ENCODE measurements at places on chromosomes 4 and X.

GRCh38 chr4:8041172-8041571, 101.5 kb upstream of the AFAP1 start:
- no peak for DNase-seq

- no peak for DNase-seq
These were observed 10.5 kb downstream of the ZCCHC18 start for GRCh38 chrX:104122829-104123228.

GRCh38 chr4:1345903-1346780, 866 bp upstream of the UVSSA start:
- DNase-seq: peak; percentile 69

DNA sequence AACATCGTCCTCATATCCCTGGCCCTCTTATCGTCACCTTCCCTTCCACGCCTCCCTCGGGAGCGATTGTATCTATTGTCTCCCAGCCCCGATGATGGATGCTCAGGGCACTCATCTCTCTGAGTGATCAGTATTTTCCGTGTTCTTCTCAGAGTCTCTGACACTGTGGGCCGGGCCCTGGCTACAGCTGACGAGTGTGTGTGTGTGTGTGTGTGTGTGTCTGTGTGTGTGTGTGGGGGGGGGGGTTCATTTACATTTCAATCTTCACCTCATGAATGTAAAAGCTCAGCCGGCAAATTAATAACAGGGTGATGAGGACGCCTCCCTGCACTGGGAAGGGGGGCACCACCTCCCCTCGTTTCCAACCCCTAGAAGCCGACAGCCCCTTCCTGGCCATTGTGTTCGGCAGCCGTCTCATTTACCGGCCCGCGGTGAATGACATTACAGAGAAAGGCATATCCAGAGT, 159.5 kb downstream of the SHOX start:
- no peak for DNase-seq

DNA sequence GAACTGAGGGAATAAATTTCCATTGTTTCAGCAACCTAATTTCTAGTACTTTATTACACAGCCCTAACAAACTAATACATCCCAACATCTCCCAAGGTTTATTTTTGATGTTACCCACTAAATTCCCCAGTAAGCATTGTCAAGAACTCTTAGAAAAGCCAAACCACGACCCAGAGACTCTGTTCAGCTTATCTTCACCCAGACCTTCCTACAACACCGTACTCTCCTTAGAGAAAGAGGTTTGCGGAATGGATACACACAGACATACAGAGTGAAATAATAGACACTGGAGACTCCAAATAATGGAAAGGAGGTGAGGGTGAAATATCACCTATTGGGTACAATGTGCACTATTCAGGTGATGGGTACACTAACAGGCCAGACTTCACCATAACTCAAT, 75.6 kb downstream of the LRBA start:
- DNase-seq: no peak

GRCh38 chr4:116020141-116020722, 906.8 kb upstream of the NDST4 start:
- no peak for DNase-seq

- DNase-seq: peak; percentile 89
These were observed 638.5 kb upstream of the FAM241A start for GRCh38 chr4:111506706-111507105.

DNA sequence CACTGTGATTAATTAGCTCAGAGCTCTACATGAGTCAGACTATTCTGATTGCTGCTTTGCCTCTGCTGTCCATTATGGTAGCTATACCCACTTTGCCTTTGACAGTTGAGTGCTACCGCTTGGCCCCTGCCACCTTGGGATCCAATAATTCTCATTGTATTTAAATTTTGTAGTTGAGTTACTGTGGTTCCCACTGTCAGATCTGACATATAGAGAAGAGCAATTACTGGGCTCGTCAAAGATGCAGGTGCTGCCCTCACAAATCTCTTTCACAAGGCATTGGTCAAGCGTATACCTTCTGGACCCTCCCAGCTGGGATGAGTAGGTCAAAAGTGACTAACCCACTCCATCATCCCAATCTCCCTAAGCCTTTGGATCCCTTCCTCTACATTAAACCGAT, 18.3 kb upstream of the PRDM8 start:
- no peak for DNase-seq

DNA sequence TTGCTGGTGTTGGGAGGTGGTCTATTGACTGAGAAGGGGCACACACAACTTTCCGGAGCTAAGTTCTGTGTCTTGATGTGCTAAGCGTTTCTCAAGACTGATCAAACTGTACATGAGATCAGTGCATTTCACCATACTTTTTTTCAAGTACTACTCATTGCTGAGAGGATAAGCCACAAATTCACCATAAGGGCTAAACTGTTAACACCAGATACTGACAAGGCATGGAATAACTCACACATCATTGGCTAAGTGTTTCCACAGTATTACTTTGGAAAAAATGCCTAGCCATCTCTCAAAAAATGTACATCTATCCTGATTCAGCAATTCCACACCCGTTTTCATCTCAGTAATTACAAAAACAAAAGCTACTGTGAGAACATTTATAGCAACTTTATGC, 13.0 kb downstream of the RBMX start:
- peak; percentile 29 for DNase-seq

GRCh38 chrX:646228-646495, 15.6 kb downstream of the SHOX start:
- no peak for DNase-seq

DNA sequence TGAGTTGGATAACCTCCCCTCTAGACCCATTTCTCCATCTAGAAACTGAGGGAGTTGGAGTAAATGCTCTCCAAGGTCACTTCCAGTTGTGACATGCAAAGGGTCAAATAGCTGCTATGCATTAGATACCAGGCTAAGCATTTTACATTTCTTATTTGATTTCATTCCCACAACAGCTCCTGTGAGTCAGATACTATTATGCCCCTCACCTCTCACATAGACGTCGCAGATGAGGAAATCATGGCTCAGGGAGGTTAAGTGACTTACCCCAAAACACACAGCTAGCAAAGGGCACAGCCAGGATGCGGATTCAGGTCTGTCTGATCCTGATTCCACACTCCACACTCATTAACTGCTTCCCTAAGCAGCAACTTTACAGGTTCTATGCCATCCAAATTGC, 57.7 kb downstream of the PRPS1 start:
- no peak for DNase-seq

- peak; percentile 82 for DNase-seq
These were observed 16.8 kb upstream of the LAMP2 start for GRCh38 chrX:120485638-120486520.

DNA sequence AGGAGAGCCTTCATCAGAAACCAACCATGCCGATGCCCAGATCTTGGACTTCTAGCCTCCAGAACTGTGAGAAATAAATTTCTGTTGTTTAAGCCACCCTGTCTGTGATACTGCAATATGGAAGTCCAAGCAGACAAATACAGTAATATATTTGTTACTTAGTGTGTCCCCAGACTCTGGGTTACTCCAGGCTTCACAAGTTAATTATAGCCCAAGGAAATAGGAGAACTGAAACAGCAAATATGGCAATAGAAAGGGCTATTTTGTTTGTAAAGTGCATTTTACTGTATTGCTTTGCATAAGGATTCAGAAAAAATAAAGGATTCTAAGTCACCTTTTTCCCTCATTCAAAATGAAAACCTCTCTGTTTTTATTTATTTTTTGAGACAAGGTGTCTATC, 15.7 kb downstream of the TIGD4 start:
- DNase-seq: no peak

DNA sequence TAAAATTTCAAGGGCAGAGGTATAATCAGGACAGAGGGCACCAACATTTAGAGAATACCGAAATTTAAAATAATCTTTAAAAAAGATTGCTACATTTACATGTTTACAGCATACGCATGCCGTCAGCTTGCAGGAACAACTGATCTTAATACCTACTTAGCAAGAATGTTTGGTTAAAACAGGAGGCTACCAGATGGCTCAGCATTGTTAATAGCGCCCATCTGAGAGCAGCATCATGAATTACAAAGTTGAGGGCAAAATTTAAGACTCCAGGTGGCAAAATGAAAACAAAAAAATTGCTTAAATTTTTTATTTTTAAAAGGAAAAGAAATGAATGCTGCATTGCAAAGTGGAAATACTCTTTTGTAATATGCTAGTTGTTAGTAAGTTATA, 241.3 kb downstream of the C4orf33 start:
- DNase-seq: no peak

DNA sequence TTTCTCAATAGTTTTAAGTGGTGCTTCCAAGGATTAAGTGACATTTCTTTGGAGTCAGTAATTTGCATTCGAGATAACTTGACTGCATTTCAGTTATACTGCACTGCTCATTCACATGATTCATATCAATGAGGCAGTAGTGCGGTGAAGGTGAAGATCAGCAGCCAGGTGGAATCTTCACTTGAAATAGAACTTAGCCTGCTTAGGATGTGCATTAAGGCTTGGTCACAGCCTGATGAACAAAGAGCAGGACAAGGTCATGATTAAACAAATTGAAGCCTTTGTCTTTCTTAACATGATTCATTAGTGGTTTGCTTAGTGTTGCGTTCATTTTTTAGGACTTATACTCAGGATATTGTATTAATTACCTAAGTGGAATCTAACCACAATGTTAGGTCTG, 212.1 kb upstream of the GALNTL6 start:
- no peak for DNase-seq

GRCh38 chr4:100079264-100079663, 111.0 kb downstream of the DDIT4L start:
- no peak for DNase-seq

DNA sequence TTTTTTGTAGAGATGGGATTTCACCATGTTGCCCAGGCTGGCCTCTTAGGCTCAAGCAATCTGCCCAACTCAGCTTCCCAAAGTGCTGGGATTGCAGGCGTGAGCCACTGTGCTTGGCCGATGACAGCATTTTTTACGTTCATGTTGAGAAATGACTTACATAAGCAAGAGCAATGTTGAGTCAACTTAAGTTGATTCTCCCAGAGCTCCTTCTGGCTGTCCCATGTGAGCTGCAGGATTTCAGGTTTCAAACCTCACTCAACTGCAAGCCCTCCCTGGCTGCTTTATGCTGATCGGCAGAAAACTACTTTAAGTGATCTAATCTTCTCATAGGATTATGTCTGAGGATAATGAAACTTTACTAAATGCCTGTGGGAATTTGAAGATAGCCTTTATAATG, 86.8 kb downstream of the GC start:
- DNase-seq: no peak

Data from GM23248 (cell line).